Tibial artery (tissue), 4 donors: ENCODE measurements at places on chromosomes 1 and 21.

GRCh38 chr1:119815361-119815760 is 4.1 kb upstream of the REG4 start:
- DNase-seq = no peak

DNA sequence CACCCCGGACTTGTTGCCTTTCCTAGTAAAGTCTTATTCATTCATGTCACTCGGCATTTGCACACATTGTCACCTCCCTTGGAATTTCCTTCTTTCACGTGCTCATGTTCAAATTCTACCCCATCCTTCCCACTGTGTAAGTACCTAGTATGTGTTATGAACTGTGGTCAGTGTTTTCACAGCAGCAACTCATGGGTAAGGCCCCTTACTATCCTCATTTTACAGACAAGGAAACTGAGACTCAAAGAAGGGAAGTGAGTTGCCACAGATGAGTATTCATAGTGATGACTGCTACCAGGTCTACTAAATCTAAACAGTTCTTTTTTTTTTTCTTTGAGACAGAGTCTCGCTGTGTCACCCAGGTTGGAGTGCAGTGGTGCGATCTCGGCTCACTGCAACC is 10.5 kb downstream of the CITED4 start:
- no peak for DNase-seq

GRCh38 chr1:228320394-228320793 is 86.2 kb downstream of the TRIM11 start:
- DNase-seq = no peak

- no peak for DNase-seq
These were observed 7.1 kb upstream of the IER5 start for GRCh38 chr1:181081395-181081794.

DNA sequence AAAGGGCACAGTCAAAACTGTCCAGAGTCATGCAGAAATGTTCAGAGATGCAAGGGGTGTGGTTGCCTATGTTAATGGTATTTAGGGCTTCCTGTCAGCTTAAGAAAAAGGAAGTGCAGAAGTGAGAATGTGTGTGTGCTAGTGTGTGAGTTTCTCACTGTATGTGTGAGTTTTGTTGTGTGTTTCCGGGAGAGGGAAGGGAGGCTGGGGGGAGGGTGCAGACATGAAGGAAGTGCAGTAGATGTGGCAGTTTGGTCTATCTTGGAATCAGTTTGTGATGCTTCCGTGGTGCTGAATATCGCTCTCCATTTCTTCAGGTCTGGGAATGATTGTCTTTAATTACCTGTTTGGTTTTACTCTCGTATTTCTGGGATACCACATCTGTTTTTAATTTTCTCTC is 16.5 kb upstream of the ATP6V1G3 start:
- DNase-seq = no peak

DNA sequence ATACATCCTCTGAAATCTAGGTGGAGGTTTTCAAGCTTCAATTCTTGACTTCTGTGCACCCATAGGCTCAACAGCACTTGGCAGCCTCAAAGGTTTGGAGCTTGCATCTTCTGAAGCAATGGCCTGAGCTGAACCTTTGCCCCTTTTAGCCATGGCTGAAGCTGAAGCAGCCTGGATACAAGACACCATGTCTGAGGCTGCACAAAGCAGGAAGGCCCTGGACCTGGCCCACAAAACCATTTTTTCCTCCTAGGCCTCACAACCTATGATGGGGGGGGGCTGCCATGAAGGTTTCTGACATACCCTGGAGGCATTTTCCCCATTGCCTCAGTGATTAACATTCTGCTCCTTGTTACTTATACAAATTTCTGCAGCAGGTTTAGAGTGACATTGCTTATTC is 173.3 kb upstream of the PRMT6 start:
- no peak for DNase-seq

DNA sequence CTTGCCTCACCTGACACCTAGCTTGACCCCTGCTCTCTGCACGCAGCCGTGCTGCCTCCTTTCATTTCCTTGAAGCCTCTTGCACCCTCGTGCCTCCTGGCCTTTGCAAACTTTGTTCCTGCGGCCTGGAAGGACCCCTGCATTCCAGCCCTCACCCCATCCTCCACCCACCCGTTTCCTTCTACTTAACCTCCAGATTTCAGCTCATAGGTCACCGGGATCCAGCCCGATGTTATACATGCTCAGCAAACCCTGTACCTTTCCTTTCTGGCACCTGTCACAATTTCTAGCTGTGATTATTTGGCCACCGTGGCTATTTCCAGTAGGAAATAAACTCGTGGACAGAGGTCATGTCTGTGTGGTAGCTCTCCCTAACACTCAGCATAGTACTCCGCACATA is 4.5 kb downstream of the EDARADD start:
- DNase-seq = no peak

- no peak for DNase-seq
These were observed 63.1 kb downstream of the PLPPR4 start for GRCh38 chr1:99327357-99327756.

DNA sequence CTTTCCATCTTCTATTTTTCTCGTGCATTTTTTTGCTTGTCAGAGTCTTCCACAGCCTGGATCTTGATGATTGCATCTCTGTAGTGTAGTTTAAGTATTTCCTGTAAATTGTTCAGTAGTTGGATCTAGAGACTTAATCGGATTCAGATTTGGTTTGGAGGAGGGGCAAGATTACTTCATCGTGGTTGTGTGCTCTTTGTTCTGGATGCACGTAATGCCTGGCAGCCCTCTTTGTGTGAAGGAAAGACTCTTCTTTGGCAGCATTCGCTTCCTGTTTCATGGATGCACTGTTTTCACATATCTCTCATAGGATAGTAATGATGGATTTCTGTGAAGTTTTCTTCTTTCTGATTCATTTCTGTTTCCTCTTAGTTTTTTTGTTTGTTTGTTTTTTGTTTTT is 14.2 kb downstream of the SEMA4A start:
- DNase-seq = no peak

DNA sequence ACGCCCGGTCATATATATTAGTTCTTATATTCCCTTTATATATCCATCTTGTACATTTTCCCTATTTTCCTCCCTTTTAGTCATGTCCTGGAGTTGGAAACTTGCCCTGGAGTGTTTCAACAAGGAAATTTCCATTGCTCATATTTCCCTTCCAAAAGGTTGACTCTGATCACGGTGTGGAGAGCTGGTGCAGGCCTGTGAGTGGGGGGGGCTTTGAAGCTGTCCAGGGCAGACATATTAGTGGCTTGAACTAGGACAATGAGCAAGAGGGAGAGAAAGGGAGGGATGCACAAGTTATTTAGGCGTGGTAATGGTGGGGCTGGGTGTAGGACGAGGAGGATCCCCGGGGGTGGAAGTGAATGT is 30.4 kb upstream of the TMEM61 start:
- no peak for DNase-seq

- DNase-seq = no peak
These were observed 75.4 kb downstream of the CACHD1 start for GRCh38 chr1:64545118-64545843.

DNA sequence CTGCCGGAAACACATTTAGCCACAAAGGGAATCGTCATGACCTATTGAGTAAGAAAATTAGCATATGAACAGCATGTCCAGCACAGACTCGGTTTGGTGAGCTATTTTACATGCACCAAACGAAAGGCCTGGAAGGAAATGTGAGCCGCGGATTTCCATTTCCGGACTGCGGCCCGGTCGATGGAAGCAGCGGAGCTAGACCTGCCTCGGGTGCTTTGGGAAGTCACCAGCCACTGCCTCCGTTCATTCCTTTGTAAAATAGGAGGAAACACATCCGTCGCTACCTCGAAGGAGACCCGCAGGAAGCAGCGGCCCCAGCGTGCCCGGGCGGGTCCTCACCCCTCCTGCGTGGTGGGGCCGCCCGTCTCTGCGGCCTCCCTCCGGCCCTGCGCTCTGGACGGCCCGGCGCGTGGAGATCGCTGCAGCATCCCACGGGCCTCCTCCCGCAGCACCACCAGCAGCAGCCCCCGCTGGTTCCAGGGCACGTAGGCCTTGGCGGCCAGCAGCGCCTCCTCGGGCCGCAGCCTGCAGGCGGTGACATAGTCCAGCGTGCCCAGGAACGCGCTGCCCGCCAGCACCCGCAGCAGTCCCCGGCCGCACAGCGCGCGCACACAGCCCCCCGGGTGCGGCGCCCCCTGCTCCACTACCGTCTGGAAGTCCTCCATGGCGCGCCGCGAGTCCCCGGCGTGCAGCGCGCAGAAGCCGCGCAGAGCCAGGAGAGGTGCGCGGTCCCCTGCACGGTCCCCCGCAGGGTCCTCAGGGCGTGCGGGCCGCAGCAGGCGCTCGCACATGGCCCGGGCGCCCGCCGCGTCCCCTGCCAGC is 12.1 kb downstream of the TTC34 start:
- DNase-seq = no peak

GRCh38 chr21:31801551-31802219 is 69.8 kb upstream of the SCAF4 start:
- no peak for DNase-seq

- DNase-seq = no peak
These were observed 65.5 kb downstream of the PRDM16 start for GRCh38 chr1:3134381-3135072.

DNA sequence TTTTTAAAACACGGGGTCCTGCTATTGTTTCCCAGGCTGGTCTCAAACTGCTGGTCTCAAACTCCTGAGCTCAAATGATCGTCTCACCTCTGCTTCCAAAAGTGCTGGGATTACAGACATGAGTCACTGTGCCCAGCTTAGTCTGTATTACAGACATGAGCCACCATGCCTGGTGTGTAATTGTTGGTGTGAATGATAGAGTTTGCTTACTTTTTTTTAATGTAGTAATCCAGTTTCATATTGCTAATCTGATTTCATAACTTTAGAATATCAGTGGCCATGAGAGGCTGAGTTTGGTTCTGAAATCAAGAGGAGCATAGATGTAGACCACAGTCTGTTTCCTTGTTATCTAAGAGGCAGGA is 3.4 kb downstream of the EPB41 start:
- no peak for DNase-seq

- DNase-seq = no peak
These were observed 436.1 kb upstream of the ADAMTS5 start for GRCh38 chr21:27403011-27403410.

- DNase-seq = peak; percentile 11
These were observed 34.8 kb downstream of the L1TD1 start for GRCh38 chr1:62229468-62229867.

GRCh38 chr1:226009650-226010044 is 10.5 kb upstream of the SDE2 start:
- no peak for DNase-seq

- no peak for DNase-seq
These were observed 10.1 kb downstream of the CFAP45 start for GRCh38 chr1:159889821-159890252.

DNA sequence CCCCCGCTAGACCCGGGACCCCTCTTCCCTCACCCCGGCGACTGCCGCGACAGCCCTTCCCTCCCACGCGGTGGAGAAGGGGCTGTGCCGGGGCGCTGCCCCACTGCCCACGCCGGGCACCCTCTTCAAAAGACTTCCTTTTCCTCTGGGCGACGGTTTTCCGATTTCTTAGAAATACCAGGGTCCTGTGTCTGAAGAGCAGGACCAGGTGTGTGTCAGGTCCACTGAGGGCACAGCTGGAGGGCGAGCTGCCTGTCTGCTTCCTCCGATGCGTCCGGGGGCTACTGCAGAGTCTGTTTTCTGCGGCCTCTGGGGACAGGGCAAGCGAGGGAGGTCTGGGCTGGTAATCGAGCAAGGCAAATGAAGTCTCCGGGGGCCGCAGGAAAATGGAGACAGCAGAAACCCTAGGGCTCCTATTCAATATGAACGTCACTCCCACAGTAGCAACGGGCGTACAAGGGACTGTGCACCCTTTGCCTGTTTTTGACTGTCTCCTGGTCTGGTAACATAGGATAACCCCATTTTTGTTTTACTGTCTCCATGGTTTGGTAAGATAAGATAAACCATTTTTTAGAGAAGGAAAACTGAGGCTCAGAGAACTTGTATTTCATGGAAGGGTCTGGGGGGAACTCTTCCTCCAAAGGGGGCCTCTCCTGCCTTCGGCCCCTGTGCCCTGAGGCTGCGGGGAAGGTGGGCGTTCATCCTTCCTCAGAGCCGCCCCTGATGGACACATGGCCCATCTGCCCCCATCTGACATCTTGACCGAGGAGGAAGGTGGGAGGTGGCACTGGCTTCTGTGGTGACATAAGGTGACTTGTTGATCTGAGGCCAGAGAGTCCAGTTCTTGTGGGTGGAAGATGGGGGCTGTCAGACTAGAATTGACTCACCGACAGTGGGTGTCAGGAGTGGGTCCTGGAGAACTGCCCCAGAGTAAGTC is 970 bp downstream of the TNFRSF1B start:
- no peak for DNase-seq

- peak; percentile 65 for DNase-seq
These were observed 3.6 kb downstream of the CR1 start for GRCh38 chr1:207499573-207499972.

DNA sequence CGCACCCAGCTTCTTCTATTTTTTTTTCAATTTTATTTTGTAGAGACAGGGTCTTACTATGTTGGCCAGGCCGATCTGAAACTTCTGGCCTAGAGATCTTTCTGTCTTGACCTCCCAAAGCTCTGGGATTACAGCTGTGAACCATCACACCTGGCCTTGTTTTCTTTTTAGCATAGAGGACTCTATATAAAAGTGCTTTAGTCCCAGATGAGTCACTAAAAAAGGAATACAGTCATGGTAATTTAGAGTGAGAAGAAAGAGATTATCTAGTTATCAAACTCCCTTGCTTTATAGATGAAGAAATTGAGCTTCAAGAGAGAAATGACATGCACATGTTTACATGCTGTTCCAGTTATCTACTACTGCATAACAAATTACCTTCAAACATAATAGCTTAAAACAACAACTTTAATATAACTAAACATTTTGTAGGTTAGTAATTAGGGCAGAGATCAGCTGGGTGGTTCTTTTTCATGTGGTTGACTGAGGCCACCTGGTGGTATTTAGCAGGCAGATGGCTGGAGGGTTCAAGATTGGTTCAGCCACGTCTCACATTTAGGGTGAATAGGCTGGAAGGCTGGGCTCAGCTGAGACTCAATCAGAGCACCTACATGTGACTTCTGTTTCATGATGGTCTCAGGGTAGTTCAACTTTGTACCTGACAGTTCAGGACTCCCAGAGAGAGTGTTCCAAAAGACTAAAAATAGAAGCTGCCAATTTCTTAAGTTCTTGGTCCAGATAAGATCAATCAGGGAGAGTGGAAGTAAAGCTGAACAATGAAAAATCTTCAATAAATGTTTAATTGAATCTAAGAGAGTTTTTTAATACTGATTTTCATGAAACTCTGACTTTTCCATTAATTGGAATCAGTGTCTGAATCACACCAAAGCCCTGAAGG is 16.9 kb upstream of the MTF2 start:
- DNase-seq = no peak

DNA sequence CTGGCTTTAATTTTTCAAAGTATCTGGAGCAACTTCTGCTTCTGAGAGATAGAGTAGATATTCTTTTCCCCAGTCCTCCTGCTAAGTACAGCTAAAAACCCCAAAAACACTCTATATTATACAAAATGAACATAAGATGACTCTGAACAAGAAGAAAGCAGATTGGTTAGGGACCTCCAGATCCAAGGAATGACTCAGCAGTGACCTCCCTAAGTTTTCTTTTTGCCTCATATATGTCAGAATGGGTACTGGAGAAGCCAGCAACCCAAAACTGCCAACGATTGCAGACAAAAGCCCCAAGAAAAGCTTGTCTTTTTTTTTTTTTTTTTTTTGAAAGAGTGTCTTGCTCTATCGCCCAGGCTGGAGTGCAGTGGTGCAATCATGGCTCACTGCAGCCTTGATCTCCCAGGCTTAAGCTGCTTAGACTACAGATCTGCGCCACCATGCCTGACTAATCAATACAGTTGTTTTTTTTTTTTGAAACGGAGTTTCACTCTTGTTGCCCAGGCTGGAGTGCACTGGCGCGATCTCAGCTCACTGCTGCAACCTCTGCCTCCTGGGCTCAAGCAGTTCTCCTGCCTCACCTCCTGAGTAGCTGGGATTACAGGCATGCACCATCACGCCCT is 22.7 kb downstream of the NDUFS5 start:
- DNase-seq = no peak
